Endodermal cell (in vitro differentiated cells): ENCODE measurements at places on chromosomes 2 and 18.
A peak's percentile ranks its signal among the peaks of the same experiment; 100 is the strongest.

DNA sequence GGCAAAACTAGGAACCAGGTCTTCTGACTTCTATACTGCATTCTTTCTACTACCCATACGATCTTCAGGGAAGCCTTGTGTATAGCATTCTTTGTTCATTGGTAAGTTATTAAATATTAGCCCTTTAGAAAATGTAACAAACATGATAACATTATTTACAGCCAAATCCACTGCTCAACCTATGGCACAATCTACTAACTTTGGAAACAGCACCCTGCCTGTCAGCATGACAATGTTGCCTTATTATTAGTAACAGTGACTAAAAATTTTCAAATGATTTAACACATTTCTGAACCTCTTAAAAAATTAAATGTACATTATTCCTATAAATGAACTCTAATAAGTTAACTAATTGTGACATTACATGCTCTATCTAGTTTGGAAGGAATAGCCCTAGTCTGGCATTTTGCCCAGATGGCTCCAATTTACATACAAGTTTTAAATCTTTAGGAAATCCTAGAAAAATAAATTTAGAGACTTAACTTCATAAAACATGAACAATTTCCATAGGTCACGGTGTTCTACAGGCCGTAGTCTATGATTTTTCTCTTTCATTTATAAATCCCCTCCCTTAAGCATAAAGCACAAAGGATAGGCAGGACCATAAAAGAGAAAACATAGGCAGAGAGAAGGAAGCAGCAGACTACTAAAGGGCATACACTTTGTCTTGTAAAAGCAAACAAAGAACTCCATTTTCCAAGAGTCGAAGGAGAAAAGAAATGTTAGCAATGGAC lies 33.7 kb downstream of the YES1 start:
- H3K4me3 ChIP-seq: no peak overlapping the region
- no peaks in the 10 kb centered on the region for H3K27me3 ChIP-seq
- H3K36me3 ChIP-seq: peaks cover 8% of the 10 kb centered on the region
- H3K27ac ChIP-seq: peak overlapping the region; percentile 60
- H3K4me1 ChIP-seq: no peaks in the 10 kb centered on the region

DNA sequence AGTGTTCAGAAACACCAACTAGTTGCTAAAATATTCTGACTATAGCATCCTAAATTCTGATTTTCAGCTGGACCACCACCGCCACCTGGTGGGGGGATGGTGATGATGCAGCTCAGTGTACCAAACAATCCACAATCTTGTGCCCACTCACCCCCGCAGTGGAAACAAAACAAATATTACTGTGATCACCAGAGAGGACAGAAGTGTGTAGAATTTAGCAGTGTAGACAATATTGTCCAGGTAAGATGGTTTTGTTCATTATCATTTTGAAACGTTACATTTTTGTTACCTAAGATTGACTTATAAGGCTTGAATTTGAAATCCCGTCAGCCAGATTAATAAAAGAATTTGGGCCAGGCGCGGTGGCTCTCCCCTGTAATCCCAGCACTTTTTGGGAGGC lies 31.7 kb upstream of the UBXN4 start:
- H3K27ac ChIP-seq: no peak overlapping the region
- H3K36me3 ChIP-seq: peaks cover 33% of the 10 kb centered on the region
- H3K27me3 ChIP-seq: no peaks in the 10 kb centered on the region
- no peaks in the 10 kb centered on the region for H3K4me1 ChIP-seq
- DNase-seq: peak; percentile 81

- H3K27me3 ChIP-seq: no peaks in the 10 kb centered on the region
- no peak overlapping the region for H3K27ac ChIP-seq
- H3K4me1 ChIP-seq: peaks cover 11% of the 10 kb centered on the region
- peak; percentile 77 for DNase-seq
- H3K36me3 ChIP-seq: no peaks in the 10 kb centered on the region
Observed at GRCh38 chr2:43214253-43214652, 12.2 kb downstream of the ZFP36L2 start.

- H3K27me3 ChIP-seq: no peaks in the 10 kb centered on the region
- DNase-seq: peak; percentile 71
- no peak overlapping the region for H3K4me3 ChIP-seq
Observed at GRCh38 chr2:68709421-68709911, 25.1 kb upstream of the ARHGAP25 start.

GRCh38 chr2:176774766-176775451 lies 437.7 kb upstream of the HNRNPA3 start:
- H3K27ac ChIP-seq: no peak overlapping the region
- H3K27me3 ChIP-seq: no peaks in the 10 kb centered on the region
- no peak for DNase-seq
- H3K4me3 ChIP-seq: no peak overlapping the region
